Left renal pelvis (tissue), 4 donors: ENCODE measurements at places on chromosomes 5 and 9. TPM values are rescaled to one million over a fixed set of nuclear protein-coding genes. Genes with fewer than 3 reads are reported as not detected.

The WNT8A gene
- polyA plus RNA-seq: 0.14 TPM

The PDLIM4 gene
- 15.2 TPM for polyA plus RNA-seq

GRCh38 chr9:114937516-114937915 is 7.1 kb upstream of the TNFSF8 start:
- DNase-seq: no peak

DNA sequence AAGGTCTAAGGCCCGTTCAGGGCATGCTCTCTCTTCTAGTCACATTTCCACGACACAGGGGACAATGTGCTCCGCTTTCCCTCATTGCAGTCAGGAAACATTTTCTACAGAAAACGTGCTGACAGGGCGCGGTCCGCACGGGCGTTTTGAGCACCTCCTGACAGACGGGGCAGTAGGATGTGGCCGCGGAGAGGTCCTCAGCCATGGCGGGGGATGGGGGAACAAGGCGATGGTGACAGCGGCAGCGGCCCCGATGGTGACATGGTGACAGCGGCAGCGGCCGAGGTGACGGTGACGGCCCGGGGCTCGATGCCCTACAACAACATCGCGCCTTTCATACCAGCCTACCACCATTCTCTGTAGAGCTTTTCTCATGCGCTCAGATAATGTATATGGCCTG is 4.1 kb downstream of the PLPP1 start:
- DNase-seq: no peak
